ENCODE measurements at places on chromosomes 2 and 18.

GRCh38 chr2:234412726-234413125 lies 84.2 kb downstream of the ARL4C start:
- DNase-seq = peak; percentile 87

DNA sequence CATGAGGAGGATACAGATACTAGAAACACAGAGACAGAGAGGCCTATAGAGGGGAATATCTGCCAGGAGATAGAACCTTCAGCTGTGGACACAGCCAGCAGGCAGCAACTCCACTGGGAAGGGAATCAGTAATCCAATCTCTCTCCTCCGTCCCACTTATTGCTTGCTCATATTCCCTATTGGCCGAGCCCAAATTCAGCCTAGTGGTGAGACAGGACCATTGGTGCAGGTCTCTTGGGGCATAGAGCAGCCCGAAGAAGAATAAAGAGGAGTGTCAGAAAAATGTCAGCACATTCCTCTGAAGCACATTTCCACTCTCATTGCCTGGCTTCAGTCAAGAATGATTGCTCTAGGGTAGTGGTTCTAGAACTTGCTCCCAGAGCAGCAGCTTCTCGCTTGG lies 1091.5 kb upstream of the GYPC start:
- no peak for DNase-seq

DNA sequence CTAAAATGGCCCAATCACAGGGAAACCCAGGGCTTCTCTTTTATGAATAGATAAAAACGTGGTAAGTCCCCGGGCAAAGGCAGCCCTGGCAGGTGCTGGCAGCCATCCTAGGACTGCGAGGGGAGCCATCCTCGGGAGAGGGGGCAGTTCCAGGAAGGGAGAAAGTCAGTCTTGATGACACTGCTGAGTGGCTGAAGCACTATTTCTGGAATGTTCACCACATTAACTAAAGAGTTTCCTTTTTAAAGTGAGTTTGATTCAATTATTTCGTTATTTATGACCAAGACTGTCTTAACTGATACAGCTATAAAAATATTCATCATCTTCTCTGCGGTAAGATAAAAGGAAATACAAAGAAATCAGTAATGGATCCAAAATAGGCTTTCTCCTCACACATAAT lies 20.4 kb downstream of the TTR start:
- no peak for DNase-seq

- no peak for DNase-seq
Measured at GRCh38 chr2:10444463-10444862, 3.7 kb downstream of the ODC1 start.

DNA sequence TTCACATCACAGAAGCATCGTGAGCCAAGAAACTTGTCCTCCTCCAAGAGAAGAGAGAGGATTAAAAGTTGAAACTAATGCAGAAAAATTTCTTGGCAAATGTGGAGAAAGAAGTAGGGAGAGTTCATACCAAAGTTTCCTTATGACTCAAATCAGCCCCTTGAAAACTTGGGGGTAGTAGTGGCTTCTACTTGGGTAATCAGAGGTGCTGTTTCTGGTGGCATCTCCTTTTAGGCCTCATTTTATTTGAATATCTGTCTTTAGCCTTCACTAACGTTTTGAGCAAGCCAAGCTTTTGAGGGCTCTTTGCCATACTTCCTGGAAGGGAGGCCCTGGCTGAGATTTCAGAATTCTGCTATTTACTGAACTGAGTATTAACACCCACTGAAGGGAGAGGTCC lies 515.3 kb upstream of the MEX3C start:
- no peak for DNase-seq

DNA sequence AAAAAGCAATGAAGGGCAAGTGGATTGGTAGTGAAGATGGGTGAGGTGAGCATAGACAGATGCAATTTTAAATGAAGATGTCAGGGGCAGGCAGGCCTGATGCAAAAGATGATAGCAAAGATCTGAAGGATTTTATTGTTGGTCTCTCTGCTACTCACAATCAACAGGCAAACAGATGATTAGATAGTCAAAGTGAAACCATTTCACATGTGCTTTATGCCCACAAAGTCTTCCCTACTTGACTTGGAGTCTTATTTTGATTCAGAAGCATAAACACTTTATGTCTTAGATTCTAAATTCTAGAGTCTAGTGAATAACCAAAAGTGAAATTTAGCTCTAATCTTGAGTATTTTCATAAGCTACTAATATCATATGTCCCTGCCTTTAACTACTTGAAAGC lies 153.8 kb upstream of the HNRNPA3 start:
- no peak for DNase-seq

All from myocyte (in vitro differentiated cells).